H4 (cell line): ENCODE measurements at places on chromosomes 12 and 14. TPM values are rescaled to one million over a fixed set of nuclear protein-coding genes. Genes with fewer than 3 reads are reported as not detected.
A peak's percentile ranks its signal among the peaks of the same experiment; 100 is the strongest.

NRIP2 gene
- total RNA-seq = 0.04 TPM in 1 of 2 replicates, not detected in the other

DNA sequence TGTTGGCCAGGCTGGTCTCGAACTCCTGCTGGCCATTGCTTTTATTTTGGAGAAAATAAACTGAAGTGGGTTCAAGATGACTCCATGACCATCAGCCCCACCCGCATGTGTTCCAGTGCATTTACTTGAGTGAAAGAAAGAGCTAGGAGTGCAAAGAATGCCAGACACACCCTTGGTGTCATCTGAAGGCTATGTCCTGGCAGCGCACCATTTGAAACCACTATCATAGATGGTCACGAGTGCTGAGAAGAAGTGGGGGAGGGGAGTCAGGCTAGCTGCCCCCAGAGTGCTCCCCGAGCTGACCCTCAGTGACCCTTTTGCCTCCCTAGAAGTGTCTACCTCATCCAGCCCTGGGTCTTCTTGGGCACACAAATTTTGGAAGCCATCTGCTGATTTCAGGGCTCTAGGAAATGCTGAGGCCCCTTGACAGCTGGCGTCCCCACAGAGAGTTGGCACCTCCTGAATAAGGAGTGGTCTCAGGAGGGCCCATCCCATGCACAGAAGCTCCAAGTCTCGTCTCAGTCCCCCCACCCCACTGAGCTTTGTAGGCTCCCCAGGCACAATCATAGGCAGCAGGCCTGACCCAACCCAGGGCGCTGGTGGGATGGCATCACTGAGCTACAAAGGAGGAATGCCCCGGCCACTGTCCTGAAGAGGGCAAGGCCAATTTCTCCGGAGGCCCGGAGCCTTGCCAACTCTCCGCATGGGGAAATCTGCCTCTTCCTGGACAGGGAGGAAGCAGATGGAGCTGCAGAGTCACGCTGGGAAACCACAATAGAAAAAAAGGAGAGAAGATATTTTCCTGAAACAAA, 28.0 kb downstream of the PXN start:
- peak; percentile 70 for DNase-seq

DNA sequence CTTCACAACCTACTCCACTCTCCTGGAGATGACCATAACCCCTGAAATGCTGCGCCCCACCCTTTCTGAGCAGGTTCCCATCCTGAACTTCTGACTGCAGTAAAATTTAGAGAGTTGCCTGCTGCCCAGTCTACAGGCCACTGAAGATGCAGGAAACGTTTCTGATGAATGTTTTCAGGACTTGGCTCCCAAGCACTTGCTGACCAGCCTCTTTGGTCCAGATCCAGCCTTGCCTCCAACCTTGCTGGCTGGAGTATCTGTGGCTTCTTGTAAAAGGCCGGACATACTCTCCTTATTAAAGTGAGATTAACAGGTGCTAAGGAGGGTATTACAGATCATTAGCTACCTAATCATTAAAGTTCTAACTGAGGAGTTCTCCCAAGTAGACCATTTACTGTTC, 70.3 kb upstream of the STXBP6 start:
- no peak for DNase-seq

- DNase-seq = no peak
Observed at GRCh38 chr14:101185073-101185835, 281.7 kb upstream of the RTL1 start.
